AG09309 (cell line): ENCODE measurements at places on chromosomes 7 and 10.

- no peak for DNase-seq
Measured at GRCh38 chr10:21069929-21070700, 173.0 kb upstream of the NEBL start.

DNA sequence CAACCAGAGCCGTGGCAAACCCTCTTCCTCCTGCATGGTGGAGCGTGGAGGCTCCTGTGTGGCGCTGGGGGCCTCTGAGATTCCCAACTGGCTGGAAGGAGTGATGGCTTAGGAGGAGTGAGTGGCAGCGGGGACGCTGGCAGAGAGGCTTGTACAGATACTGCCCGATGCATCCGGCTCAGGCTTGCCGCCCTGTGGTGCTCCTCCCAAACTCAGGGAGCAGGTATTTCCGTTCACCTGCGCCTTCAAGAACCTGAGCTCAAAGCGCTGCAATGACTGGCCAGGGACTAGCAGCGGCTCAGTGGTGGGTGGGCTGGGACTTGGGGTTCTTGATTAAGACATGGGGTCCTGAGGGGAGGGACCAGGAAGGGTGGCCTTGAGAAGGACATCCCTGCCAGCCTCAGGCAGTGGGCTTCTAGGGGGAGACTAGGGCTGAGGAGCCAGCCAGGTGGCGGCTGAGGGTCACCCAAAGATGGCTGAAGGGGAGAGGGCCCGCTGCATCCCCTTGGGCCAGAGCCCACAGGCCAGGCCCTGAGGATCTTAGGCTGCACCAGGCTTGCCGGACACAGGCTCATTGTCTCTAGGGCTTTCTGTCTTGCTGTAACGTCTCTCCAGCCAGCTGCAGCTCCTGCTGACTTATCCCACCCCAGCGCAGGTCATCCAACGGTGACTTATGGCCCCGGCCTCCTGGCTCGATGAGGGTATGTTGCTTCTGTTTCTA lies 3.2 kb downstream of the ZNF775 start:
- DNase-seq = no peak

DNA sequence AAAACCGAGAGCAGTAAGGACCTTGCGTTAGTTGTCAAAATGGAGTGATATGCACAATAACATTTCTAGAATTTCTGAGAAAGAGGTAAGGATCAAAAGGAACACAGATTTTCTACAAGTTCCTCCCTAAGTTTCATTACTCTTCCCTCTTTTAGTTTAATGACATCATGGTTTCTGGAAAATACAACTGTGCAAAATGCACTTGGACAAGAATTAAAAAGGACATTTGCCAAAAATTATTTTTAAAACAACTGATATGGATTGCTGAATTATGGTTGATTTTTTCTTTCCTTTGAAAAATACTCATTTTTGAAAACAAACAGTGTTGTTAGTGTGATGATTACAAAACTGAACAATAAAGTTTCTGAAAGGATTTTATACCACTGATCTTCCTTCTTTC lies 52.1 kb downstream of the SRI start:
- no peak for DNase-seq

DNA sequence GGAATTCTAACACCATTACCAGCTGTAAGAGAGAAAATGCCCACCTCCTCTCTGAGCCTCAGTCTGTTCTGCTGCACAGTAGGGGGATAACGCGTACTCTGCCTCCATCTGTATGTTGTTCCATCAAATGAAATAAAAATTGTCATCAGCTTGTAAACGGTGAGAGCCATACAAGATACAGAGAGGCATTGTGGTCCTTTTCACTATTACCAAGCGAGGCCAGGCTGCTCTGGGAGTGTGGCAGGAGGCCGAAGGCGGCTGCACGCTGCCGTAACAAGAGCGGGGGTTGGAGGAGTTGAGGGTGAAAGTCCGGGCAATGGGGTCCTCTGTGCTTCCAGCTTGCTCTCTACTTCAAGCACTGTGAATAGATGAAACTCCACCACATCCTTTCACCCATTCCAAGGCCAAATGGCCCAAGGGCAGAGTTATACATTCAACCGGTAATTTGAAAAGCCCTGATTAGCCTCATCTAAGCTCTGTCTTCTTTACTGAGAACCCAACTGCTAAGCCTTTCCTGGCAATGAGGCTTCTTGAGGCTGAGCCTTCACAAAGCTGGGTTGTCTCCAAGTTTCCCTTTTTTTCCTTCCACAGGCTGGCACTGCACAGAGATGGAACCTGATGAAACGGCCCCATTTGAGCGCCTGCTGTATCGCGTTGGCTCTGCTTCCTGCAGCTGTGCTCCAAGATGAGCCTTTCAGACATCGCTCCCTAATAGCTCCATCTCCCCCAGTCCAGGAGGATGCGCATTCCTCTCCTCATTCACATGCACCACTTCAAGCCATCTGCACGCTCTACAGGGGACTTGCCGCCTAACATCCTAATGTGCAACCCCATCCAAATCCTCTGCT lies 47.2 kb downstream of the PYROXD2 start:
- no peak for DNase-seq

GRCh38 chr7:132511921-132512320 lies 64.3 kb downstream of the PLXNA4 start:
- no peak for DNase-seq

DNA sequence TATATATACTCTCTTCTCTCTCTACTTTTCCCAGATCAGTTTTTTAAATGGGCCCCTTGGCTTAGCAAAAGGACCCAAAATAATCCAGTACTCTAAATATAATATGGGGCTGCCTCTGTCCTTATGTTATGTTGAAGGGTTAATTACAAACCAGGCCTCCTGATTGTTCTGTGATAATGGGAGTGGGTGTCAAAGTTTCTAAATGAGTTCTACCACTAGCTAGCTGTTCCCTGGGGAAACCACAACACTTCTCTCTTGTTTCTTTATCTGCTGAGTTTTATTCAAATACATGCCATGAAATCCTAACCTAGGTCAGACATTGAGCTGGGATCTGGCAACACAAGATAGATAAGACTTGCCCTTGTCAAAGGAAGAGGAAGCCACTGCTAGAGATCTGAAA lies 3.8 kb downstream of the HTR5A start:
- no peak for DNase-seq

GRCh38 chr10:132142396-132143161 lies 44.2 kb upstream of the DPYSL4 start:
- no peak for DNase-seq

GRCh38 chr10:36640626-36641025 lies 484.8 kb upstream of the ANKRD30A start:
- DNase-seq = peak; percentile 28

GRCh38 chr7:127794551-127794950 lies 142.6 kb downstream of the SND1 start:
- no peak for DNase-seq

GRCh38 chr7:5139998-5140397 lies 50.0 kb upstream of the WIPI2 start:
- DNase-seq = no peak

DNA sequence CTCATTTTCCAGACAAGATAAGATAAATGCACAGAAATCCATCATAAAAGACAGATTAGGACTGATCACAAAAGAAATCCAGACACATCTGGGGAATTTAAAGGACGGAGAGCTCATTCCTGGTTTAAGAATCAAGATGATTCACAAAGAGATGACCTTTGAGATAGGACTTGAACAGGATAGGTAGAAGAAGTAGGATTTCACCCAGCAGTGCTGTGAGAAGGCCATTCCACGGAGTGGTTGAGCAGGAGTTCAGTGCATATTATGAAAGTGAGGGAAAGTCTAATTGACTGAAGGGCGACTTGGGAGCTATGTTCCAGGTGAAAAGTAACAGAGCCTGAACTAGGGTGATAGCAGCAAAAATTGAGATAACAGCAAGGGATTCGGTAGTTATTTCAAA lies 73.7 kb downstream of the GAD2 start:
- no peak for DNase-seq

DNA sequence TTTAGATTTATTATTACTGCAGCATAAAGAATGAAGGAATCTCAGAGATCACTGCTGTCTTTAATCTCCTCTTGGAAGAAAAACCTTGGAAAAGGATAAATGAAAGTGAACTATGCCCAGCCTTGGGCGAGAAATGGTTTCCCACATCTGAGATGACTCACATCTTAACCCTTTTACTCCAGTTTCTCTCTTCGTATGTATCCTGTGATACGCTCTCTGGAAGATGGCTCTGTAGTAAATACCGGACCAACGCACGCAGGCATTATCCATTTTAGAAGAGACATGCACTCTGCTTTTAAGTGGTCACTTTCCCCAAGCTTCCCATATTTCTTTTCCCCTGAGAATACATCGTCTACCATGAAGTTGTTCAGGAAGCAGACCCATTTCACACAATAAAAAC lies 207.3 kb upstream of the BMPER start:
- no peak for DNase-seq

- no peak for DNase-seq
Measured at GRCh38 chr7:130732980-130733930, 752 bp downstream of the KLF14 start.

GRCh38 chr7:73429215-73429614 lies 4.4 kb upstream of the FZD9 start:
- no peak for DNase-seq

DNA sequence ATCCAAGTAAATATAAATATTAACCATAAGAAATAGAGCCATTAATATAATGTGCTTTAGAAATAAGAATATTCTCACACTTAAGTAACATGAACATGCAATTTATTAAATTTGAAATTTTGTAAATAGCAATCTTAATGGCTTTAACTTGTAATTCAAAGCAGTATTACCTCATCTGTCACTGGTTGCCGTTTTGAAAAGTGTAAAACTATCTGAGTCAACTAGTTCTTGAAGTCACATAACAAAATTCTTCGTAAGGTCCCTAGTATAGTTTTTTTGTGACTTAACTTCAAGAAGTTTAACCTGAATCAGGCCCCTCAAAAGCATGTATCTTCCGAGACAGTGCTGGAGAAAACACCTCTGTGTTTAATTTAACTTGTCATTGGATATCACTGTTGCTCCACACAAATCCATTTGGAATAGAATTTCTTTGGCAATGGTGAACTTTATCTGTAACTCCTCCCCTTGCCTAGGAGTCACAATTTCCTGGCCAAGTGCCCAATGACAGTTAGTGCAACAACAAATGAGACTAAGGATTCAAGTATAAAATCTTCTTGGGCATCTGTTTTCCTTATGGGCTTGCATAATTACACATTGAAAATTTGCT lies 47.1 kb downstream of the NT5C2 start:
- peak; percentile 81 for DNase-seq

DNA sequence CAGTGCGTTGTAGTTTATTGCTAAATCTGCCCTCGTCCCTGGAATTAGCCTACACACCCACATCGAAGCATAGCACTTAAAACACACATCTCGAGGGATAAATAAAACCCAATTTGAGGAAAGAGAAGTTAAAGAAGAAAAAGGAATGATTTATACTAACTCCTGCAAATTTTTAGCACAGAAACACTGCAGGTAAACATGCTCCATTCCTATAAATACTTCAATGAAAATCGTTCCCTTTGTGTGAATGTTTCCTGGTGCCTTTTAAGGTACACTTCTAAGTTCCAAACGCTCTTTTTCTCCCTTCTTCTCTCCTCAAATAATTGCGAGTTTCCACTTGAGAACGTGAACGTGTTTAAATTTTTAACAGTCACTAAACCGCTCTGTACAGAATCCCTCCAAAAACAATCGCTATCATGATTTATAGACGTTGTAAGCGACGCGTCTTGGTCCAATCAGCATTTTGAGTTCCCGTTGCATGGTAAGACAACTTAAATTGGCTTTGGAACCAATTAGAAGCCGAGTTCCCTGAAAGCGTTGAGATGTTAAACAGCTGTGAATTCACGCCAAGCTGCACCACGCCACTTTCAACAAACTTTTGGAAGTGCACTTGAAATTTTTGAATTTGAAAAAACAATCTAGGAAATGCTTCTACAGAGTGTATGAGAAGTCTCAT lies 12.5 kb upstream of the EBLN1 start:
- no peak for DNase-seq

DNA sequence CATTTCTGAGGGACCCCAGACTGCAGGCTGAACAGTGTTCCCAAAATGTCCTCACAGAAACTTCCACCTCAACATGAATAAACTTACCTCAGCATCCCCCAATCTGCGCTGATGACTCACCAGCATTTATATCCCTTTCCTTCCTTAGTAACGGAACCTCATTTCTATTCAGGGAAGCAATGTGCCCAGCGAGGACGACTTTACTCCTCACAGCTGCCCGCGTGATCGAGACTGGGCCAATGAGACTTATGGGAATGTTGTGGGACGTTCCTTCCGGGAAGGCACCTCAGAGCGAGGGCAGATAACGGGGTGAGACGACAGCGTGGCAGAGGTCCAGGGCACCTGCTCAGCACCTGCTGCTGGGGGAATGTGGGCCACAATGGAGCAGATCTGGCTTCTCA lies 73.1 kb upstream of the CAMK2B start:
- DNase-seq = no peak

DNA sequence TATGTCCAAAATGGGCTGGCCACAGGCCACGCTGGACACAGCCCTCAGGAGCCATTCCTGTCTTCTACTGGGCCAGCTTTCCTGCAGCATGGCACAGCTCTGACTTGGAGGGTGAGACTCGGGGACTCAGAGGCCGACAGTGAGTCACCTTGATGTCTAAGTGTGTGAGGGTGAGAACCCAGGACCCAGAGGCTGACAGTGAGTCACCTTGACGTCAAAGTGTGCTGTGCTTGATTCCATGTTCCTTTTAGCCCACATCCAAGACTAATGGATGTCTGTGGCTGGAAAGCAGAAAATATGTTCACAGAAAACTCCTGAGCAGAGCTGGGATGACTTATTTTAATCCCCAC lies 6.0 kb upstream of the FAM170B start:
- DNase-seq = peak; percentile 82

DNA sequence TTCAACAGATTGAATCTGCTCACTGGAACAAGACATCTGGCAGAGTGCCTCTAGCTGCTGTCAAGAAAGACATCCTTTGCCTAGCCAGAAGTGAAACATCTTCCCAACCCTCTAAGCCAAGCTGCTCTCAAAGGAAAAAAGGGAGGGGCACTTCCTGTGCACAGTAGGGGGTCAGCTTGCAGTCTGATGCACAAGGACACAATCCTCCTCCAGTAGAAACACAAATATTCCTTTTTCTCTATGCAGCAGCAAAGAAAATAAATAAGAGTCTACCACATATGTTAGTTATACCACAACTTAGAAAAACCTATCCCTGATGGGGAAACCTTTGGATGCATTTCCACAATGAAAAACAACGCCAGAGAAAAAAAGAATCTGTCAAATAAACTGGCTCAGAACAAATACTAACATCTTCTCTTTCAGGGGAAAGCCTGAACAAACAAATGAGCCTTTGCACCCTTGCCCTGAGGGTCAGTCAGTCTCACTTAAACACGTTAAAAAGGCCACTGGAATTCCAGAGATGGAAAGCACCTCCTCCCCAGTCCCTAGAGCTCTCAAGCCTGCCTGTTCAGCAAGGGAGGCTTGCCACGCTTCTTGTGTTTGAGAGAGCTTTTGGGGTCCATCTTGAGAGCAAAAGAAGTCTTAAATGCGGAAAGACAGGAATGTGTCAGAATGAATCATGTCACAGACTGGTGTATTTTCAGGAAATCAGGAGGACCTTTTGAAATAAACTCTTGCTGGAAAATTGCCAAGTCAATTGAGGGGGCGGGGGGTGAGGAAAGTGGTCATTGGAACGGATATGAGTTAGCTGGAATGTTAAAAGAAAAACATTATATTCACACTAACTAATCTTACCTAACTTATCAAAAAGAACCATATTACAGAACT lies 7.5 kb downstream of the LAMB1 start:
- no peak for DNase-seq
